ENCODE measurements at places on chromosomes 3 and 15.

- no peak for DNase-seq
These were observed 20.3 kb upstream of the ZDHHC23 start for GRCh38 chr3:113927556-113927955.

- DNase-seq = no peak
These were observed 1274.4 kb upstream of the EPHA6 start for GRCh38 chr3:95539950-95540483.

DNA sequence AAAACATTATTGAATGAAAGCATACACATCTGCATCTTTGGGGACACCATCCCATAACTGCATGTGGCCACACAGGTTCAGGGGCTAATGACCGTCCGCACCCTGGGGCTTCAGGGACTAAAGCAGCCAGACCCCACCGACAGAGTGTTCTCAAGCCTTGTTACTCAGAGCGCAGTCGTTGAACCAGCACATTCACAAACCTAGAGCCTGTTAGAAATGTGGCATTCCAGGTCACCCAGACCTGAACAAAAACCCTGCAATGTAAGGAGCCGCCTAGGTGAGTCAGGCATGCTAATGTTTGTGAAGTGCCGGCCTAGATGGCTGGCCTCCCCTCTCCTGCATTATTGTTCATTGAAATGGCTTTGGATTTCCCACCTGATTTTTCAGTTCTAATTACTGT is 52.3 kb upstream of the HACD2 start:
- DNase-seq = no peak

DNA sequence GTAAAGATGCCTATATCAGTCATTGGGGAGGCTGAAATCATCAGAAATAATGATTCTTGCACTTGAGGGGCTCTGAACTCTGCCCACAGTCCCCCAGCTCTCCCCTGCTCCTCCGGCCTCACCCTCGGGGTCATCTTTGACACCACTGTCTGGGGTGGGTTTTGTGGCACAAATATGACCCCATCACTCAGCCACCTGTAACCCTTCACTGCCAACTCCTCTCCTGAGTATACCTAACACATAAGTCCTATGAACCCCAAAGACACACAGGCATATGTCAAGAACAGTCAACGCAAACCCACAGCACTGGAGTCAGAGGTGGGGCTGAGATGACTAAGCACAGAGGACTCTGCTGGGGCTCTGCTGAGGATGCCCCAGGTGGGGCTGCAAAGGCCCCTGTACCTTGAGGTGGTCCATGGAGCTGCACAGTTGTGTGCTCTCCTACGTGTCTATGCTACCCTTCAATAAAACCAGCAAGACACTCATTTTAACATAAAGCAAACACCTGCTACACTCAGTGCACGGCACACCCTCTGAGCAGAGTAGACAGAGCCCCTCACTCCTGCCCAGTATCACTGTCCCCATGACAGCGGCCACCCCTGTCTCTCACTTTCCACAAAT is 29.9 kb downstream of the SLC41A3 start:
- no peak for DNase-seq

- DNase-seq = no peak
These were observed 102.1 kb upstream of the ARPP21 start for GRCh38 chr3:35537265-35537664.

DNA sequence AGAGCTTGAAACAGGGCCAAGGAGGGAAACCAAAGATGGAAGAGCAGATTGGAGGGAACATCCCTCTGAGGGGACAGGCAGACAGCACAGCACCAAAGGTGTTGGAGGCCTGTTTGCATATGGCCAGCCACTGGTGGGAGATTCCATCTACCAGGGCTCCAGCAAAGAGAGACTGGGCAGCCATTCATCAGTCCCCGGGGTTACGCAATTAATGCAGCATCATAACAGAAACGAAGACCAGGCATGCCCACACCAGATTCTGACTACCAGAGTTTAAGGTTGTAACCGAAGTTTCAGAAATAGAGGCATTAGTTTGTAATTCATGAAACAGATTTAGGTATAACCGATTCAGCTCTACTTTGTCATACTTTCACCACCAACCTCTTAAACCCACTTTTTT is 58.1 kb downstream of the COL8A1 start:
- DNase-seq = no peak

GRCh38 chr3:165754219-165755007 is 82.8 kb downstream of the BCHE start:
- no peak for DNase-seq

GRCh38 chr3:168659015-168659414 is 563.3 kb upstream of the GOLIM4 start:
- DNase-seq = no peak

GRCh38 chr3:128312271-128312670 is 154.4 kb downstream of the DNAJB8 start:
- no peak for DNase-seq

- DNase-seq = no peak
These were observed 25.7 kb upstream of the APEH start for GRCh38 chr3:49648354-49649019.

DNA sequence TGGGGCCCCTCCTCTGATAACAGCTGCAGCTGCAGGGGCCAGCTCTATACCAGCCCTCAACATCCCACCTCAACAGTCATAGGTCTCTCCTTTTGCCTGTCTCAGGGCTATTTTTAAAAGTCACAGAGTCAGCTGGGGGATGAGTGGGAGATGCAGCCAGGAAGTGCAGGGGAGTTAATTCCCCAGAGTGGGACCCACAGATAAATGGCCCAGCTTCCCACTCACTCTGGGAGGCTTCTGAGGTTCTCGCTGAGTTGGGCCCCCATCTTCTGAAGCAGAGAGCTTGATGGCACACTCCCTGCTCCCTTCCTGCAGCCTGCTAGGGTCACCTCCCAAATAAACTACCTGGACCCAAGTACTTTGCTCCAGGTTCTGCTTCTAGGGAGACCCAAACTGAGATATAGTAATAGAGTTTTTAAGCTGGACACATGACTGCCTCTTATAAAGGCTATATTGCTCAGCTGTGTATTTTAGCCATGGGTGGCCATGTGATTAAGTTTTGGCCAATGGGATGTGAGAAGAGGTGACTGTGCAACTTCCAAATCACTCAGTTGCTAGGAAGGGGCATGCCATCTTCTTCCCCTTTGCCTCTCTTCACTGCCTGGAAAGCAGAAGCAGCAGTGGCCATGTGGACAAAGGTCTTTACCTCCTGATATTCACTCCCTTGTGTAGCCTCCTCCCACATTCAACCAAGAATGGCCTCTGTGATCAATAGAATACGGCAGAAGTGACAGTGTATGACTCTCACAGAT is 15.5 kb upstream of the VIPR1 start:
- DNase-seq = no peak

DNA sequence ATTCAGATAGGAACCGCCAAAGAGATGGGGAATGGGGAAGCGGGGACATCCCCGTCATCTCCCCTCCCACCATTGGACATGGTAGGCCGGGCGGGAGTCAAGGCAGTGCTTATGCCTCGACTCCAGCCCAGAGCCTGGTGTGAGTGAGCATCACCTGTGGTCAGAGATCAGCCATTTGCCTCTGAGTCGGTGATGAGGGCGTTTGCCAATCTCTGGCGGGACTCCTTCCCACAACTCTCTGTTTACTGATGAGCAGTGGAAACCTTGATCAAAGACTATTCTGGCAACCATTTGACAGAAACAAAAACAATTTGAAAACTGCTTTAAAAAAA is 63.9 kb upstream of the HES1 start:
- no peak for DNase-seq

DNA sequence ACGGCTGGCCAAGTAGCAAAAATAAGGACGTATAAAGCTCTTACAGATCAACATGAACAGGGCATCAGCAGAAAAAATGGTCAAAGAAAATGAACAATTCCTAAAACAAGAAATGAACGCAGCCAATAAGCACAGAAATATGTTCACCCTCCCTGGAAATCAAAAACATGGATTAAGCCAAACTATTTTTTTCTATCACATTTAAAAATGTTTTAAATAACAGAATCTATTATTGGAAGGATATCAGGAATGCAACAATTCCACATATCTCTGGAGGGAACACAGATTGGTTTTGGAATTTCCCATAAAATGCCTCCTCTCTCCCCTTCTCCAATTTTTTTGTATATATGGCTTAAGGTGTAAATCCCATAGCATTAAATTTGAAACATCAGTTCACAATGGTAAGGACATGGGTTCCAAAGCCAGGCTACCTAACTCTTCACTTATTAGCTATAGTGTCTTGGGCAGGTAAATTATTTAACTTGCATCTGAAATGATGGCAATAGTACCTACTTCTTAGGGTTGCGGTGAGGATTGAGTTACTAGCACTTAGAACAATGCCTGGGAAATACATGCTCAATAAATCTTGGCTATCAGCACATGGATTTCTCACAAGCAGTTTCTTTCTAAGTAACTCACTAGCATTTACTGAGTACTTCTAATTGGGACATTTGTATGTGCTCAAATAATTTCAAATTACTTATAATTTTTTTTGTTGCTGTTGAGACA is 10.1 kb downstream of the UACA start:
- no peak for DNase-seq

DNA sequence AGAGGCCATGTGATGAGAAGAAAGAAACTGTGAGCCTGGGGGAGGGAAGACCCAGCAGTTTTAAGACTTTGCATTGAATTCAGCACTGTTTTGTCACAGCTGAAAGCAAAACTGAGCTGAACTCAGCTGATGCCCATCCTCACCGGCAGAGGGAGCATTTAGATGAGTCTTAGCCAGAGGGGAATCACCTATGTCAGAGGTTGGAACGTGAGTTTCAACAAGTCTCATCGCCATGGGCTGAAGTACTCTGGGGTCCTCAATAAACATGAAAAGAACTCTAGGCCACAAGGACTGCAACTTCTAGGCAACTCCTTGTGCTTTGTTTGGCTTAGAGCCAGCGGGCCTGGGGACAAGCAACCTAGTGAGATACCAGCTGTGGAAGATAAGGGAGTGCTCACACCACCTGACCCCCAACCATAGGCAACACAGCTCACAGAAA is 324.5 kb downstream of the TBL1XR1 start:
- DNase-seq = peak; percentile 2

DNA sequence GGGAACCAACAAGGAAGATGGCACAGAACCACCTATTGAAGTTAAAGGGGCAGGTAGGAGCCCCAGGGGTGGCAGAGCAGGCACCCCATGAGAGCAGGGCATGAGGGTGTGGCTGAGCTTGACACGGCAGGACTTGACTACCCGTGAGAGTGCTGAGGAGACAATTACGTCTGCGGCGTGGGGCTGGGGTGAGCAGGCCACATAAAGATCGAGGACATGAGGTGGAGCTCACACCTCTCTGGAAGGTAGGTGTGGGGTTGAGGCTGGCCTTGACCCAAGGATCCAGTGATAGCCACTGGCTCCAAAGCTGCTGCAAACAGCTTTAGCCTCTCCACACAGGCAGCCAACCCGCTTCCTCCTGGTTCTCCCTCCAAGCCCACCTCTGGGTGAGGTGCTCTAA is 64.5 kb downstream of the PCSK6 start:
- DNase-seq = no peak

GRCh38 chr15:28043691-28044091 is 55.4 kb downstream of the OCA2 start:
- DNase-seq = no peak

DNA sequence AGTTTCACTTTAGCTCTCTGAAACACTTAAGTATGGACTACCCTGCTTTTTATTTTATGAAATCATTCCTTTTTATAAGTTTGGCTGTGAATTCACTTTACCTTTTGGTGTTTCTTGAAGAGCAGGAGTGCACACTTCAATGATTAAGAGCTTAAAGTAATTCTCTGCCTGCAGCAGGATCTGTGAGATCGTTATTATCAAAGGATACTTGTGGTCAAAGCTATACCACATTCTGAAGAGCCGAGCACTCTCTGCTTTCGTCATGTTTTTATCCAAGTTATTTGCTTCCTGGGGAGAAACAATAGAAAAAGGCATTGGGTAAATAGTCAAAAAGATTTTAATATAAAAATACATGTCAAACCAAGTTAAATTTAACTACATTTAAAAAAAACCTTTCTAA is 243.7 kb downstream of the CHST2 start:
- no peak for DNase-seq

GRCh38 chr3:36707623-36708409 is 56.5 kb downstream of the DCLK3 start:
- no peak for DNase-seq

- peak; percentile 91 for DNase-seq
These were observed 32.9 kb downstream of the B3GNT5 start for GRCh38 chr3:183285828-183286457.

GRCh38 chr15:45021348-45021747 is 1.6 kb upstream of the SORD start:
- no peak for DNase-seq

GRCh38 chr3:4656626-4657328 is 163.6 kb downstream of the ITPR1 start:
- DNase-seq = no peak

- no peak for DNase-seq
These were observed 47.1 kb upstream of the LSAMP start for GRCh38 chr3:116492379-116492778.

- no peak for DNase-seq
These were observed 45.4 kb downstream of the FOXL2 start for GRCh38 chr3:138901567-138901966.

DNA sequence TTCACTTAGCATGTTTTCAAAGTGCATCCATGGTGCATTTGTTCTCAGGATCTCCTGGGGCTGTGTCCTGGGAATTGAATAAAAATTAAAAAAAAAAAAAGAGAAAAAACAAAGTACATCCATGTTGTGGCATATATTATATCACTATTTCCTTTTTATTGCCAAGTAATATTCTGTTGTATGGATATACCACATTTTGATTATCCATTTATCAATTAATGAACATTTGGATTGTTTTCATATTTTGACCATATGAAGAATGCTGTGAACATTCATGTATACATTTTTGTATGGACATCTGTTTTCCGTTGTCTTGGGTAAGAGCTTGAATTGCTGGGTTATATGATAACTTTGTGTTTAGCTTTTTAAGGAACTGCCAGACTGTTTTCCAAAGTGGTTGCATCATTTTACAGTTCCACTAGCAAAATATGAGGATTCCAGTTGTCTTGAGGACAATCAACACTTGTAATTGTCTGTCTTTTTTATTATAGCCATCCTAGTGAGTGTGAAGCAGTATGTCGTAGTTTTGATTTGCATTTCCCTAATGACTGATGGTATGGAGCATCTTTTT is 44.5 kb downstream of the CTDSPL2 start:
- no peak for DNase-seq

GRCh38 chr3:65439641-65440284 is 599.0 kb downstream of the MAGI1 start:
- DNase-seq = no peak

DNA sequence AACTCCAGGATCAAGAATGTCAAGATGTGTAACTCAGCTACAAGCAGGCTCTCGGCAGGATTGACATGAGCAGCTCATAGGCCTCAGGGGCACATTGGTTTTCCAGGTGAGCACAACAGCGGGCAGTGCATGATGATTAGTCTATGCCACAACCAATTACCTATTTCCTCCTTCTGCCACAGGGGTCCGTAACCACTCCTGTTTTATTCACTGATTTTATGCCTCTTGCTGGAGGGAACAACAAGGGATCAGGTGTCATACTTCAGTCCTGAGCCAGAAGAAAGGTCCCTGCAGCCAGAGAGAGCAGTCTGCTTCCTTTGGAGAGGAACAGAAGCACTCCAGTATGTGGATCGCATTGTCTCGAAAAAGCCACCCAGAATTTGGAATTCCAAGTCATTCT is 35.1 kb upstream of the PTPRG start:
- DNase-seq = no peak
